AML-193 (cell line): ENCODE measurements at places on chromosomes 3 and 15.

DNA sequence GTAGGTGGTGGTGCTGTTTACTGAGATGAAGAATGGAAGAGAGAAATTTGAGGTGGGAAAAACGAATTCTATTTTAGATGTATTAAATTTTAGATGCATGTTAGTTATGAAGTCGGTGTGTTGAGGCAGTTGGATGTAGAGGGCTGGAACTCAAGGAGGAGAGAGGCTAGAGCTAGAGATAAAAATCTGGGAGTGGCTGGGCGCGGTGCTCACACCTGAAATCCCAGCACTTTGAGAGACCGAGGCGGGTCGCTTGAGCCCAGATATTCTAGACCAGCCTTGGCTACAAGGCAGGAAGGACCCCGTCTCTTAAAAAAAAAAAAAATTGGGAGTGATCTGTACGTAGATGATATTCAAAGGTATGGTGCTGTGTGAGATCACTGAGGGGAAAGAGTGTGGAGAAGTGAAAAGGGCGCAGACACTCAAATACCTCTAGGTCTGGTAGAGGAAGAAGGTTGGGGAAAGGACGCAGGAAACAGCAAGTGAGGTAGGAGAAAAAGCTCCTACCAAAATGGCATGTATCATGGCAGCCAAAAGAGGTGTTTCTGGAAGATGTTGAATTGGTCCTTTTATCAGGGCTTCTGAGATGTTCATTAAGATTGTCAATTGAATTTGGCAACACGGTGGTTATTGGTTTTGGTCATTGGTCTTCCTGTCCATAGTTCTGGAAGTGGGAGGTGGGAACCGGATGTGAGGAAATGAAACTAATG is 1.8 kb downstream of the YEATS2 start:
- peak; percentile 39 for DNase-seq

GRCh38 chr3:28903171-28903601 is 377.7 kb upstream of the RBMS3 start:
- DNase-seq = no peak

- DNase-seq = no peak
These were observed 132.8 kb upstream of the C2CD4B start for GRCh38 chr15:62297933-62298332.

- DNase-seq = no peak
These were observed 14.8 kb downstream of the FANCD2 start for GRCh38 chr3:10041034-10041433.

- no peak for DNase-seq
These were observed 48.0 kb upstream of the LDHAL6B start for GRCh38 chr15:59158701-59159034.

GRCh38 chr3:194938845-194939531 is 253.3 kb downstream of the FAM43A start:
- DNase-seq = no peak

DNA sequence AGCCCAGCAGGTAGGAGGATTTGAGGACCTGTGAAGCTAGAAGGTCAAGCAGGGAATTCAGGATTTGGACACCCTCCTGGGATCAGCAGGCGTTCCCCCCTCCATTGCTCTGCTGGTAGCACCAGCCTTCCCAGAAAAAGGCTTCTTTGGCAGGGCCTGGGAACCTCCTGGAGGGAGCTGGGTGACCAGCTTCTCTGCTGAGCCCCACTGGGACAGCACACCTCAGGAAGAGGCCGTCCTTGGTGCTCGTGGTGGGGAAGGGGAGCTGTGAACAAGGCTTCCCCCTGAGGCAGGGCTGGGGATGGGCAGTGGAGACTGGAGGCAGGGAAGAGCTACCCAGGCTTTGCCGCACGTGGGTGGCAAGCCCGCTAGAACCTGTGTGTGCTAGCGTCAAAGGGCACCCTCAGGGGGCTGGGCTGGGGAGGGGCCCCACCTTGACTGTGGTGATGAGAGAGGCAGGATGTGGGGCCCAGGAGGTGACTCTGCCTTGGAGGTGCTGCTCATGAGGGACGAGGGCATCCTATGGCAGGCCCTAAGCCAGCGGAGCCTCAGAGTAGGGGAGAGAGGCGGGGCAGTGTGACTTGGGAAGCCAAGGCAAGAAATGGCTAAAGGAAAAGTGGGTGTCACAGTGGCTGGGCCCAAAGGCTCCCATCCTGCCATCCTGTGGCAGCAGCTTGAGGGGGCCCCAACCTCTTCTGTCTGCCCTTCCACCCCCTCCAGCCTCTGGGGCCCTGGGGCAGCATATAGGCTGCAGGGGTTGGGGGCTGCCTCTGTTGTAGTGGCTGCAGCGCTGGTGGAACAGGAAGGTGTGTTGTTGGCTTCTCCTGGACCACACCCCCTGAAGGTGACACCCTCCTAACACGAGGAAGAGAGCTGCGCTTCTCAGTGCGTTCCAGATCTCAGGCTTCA is 20.7 kb downstream of the KLF13 start:
- DNase-seq = no peak

GRCh38 chr3:8077126-8077525 is 424.5 kb upstream of the LMCD1 start:
- no peak for DNase-seq

DNA sequence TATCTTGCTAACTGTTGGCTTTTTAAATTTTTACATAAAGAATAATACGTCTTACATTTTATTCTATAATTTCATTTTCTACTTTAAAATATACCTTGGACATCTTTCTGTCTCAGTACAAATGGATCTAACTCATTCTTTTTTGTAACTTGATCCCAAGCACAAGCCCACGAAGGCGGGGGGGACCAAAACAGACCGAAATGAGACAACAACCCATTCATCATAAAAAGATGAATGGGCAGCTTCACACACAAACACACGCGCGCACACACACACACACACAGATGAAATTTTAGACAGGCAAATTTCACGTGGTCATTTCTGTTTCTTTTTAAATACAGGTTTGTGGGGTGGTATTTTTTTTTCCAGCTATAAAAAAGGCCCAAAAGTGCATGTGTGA is 271.3 kb upstream of the TOPAZ1 start:
- no peak for DNase-seq

DNA sequence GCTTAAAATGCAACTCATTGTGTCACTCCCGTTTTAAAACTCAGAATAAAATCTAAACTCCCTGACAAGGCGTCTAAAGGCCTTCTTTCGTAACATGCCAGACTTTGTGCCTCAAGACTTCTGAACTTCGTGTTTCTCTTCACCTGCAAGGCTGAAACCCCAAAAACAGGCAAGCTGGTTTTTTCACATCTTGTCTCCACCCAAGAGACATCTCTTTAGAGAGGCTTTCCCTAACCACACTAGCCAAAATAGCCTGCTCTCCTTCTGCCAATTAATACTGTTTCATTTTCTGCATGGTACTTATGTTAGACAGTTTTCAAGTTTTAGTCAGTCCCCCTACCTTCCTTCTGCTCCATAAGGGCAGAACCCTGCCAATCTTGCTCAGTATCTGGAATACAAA is 41.6 kb downstream of the RAF1 start:
- DNase-seq = no peak

- no peak for DNase-seq
These were observed 111.1 kb upstream of the ALDH1A3 start for GRCh38 chr15:100768501-100768931.

- no peak for DNase-seq
These were observed 71.6 kb downstream of the FEM1B start for GRCh38 chr15:68349151-68349550.

DNA sequence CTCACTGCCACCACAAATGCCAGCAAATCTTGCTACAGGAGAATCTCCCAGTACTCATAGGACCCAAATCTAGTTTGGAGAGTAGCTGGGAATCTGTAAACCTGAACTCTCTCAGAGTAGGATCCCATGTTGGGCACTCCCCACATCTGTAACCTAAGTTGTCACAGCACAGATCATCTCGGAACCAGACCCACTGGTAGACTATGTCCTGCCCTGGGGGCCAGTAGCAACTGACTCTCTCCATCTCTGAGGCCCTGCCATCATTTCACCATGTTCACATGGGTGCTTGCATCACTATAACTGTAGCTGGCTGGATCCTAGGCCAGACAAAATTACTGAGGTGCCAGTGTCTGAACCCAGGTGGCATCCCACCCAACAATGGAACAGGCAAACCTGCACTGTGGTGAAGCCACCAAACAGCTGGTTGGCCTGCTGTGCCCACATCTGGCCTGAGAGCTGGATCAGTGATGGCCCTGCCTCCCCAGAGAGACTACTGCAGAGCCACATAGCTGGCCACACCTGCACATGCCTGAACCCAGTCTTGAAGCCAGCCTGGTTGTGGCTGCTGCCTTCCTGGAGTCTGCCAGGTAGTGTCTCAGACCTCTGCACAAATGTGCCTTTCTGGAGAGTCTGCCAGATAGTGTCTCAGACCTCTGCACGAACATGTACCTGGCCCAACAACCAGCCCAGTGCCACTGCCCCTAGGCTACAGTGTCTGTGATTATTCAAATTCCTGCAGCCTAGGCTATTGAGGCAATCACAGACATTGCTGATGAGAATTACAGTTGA is 82.0 kb downstream of the ISL2 start:
- DNase-seq = no peak

GRCh38 chr3:104796556-104796955 is 570.2 kb upstream of the ALCAM start:
- no peak for DNase-seq

DNA sequence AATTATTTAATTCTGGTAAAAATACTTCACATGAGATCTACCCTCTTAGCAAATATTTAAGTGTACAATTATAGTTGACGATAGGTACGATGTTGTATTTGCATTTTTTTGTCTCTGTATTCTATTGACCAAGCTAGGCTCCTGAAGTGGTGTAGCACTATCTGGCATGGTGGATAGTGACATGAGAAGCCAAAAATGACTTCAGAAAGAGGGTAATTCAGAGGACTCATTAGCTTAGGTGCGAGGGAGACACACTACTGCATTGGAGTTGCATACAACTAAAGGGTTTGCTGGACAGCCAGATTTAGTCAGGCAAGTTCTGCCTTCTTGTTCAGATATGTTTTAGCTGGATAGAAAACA is 50.6 kb downstream of the KBTBD8 start:
- no peak for DNase-seq

- DNase-seq = no peak
These were observed 3.5 kb upstream of the FYTTD1 start for GRCh38 chr3:197746209-197746608.

GRCh38 chr3:69113536-69113935 is 8.9 kb downstream of the LMOD3 start:
- DNase-seq = no peak

GRCh38 chr15:33378866-33379480 is 68.2 kb downstream of the RYR3 start:
- DNase-seq = no peak

DNA sequence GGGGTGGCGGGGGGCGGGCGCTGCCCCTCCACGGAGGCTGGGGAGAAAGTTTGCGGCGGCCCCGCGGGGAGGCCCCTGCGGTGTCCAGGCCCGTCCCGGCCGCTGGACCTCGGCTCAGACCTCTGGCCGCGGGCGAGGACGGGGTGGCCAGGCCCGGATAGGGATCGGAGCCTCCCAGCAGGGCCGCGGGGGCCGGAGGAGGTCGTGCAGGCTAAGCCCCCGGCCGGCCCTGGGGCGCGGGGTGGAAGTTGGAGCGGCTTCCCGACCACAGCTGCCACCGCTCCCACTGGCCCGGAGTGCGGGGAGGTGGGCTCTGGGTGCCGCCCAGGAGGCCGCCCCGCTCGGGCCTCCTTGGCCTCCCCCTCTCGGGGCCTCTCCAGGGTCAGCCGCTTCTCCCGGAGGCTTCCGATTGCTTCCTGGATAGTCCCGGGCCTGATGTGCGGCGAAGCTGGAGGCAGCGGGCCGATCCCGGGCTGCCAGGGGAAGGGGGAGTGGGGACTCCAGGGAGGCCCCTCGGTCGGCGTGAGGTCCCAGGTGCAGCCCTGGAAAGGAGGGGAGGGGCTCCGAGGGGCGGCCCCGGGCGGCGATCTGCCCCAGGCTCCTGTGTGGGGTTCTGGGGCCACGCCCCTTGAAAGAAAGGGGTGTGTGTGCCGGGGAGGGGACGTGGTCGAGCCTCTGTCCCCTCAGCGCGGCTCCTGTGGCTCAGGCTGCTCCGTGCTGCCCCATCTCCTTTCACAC is 907 bp downstream of the PLXNA1 start:
- DNase-seq = no peak

DNA sequence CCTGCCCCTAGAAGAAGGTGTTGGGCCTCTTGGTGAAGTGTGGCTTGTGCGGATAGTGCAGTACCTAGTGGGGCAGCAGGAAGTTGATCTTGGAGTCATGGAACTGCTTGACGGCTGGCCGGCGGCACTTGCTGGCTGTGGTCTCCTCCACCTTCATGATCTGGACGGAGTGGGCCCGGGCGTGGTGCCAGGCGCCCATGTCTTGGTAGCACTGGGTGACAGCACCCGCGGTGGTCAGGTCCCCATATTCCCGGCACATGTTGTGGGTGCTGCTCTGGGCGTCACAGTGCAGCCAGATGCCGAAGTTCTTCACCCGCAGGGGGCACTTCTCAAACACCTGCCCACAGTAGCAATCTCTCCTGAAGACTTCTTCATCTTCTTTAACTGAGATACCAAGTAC is 30.7 kb downstream of the EXOG start:
- no peak for DNase-seq

DNA sequence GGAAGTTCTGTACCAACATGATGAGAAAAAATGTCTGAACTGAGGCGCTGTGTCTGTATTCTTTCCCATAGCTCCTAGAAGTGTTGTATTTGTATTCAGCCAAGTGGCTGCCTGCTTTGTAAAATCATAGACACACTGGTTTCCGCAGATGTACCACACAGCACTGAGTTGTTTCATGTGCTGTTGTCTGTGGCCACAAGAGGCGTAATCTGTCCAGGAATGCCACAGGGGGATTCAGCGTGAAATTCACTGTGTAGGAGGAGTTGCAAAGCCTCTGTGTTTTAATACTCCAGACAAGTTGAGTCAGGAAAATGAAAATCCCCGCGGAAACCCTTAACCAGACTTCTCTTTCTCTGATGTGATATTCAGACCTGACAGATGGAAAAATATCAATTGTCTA is 462.2 kb downstream of the NSUN3 start:
- no peak for DNase-seq

DNA sequence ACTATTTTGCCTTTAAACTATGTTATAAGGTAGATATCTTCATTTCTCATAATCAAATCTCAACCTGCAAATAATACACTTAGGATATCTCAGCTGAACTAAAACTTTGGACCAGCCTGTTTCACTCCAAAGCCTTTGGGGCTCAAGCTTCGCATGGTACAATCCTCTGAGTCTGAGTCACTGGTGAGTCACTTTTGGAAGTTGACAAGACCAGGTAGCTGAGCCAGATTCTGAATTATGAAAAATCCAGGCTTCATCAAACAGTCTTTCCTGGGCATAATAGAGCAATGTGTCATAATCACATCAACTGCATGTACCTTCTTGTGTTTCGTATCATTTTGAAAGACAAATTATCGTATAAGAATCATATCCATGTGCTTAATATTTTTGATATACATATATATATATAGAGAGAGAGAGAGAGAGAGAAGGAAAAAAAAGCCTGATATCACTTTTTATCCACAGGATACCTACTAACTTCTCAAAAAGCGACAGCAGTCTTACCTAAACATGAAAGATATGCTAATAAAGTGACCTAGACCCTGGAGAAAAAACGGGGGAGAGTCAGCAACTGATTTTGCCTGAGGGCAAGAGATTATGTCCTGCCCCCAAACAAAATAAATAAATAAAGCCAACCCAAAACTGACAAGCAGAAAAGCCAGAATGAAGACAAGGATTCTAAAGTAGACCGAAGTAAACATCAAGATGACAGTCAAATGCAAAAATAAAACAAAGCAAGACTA is 263.9 kb upstream of the TGFBR2 start:
- DNase-seq = no peak

GRCh38 chr3:39744746-39745145 is 64.7 kb upstream of the MYRIP start:
- DNase-seq = no peak

GRCh38 chr3:118882353-118882947 is 152.2 kb downstream of the IGSF11 start:
- DNase-seq = peak; percentile 63
